ENCODE measurements at places on chromosomes 7 and 10. TPM values are rescaled to one million over a fixed set of nuclear protein-coding genes. Genes with fewer than 3 reads are reported as not detected.
A peak's percentile ranks its signal among the peaks of the same experiment; 100 is the strongest.

Gene SEMA3A
- not detected for total RNA-seq

Gene IDI2
- total RNA-seq = not detected

Gene AZGP1
- not detected for total RNA-seq

Gene CAV1
- not detected for total RNA-seq

Gene ACTR3C
- total RNA-seq = 5.1 TPM

Gene FEZF1
- not detected for total RNA-seq

Gene RNF133
- not detected for total RNA-seq

Gene PSD
- 2.1 TPM for total RNA-seq

Gene TACR2
- not detected for total RNA-seq

Gene CEP55
- 0.85 TPM for total RNA-seq

Gene VAX1
- not detected for total RNA-seq

Gene MACROH2A2
- 1.1 TPM for total RNA-seq

Gene GDF2
- not detected for total RNA-seq

DNA sequence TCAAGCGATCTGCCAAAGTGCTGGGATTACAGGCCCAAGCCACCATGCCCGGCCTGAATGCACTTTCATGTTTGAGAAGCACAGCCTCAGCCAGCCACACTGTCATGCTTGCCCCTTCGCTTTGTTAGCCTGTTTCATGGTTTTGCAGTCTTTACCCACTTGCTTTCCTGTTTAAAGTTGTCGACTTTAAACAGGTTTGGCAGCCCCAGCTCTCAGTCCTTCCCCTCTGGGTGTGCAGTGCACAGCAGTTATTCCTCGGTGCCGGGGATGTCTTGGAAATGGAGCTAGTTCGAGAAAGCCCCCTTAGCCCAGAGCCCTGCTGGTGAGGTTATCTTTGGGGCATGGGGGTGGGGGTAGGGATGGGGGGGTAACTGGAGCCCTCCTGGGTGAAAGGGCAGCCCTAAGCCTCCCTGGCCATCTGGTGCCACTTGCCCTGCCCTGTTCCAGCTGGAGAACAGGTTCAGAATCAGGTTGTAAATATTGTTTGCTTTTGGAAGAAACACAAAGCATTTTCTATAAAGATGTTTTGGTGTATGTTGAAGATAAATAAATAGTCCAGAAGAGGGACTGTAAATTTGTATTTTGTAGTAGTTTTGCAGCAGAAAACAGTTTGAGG, 14.8 kb downstream of the TSPAN14 start:
- H3K4me1 ChIP-seq = peaks cover 98% of the 10 kb centered on the region
- H3K27ac ChIP-seq = peak overlapping the region; percentile 53
- no peaks in the 10 kb centered on the region for H3K27me3 ChIP-seq
- H3K36me3 ChIP-seq = peaks cover 25% of the 10 kb centered on the region
- DNase-seq = peak; percentile 61

- no peak overlapping the region for H3K27ac ChIP-seq
- H3K4me1 ChIP-seq = no peaks in the 10 kb centered on the region
- DNase-seq = no peak
- H3K4me3 ChIP-seq = no peak overlapping the region
These were observed 22.3 kb downstream of the KIAA1217 start for GRCh38 chr10:24231200-24231599.

DNA sequence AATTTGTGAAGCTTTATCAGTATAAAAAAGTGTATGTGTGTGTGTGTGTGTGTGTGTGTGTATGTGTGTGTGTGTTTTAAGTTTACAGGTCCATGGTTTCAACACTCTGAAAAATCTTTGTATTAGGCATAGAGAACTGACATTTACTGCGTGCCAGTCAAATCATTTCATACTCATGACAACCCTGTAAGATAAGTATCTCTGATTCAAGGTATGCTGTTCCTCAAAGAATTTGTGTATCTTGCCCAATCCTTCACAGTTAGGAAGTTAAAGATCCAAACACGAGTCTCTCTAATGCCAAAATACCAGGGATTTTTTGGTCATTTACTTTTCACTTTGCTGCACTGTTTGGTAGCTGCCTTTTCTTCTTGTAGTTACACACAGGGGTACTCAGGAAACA, 1121.3 kb upstream of the AUTS2 start:
- no peaks in the 10 kb centered on the region for H3K27me3 ChIP-seq
- no peaks in the 10 kb centered on the region for H3K36me3 ChIP-seq
- no peak for DNase-seq
- H3K4me3 ChIP-seq = no peak overlapping the region
- H3K27ac ChIP-seq = no peak overlapping the region

GRCh38 chr10:71244431-71245419, 32.4 kb downstream of the UNC5B start:
- no peak overlapping the region for H3K27ac ChIP-seq
- no peak for DNase-seq
- no peak overlapping the region for H3K4me3 ChIP-seq
- H3K27me3 ChIP-seq = no peaks in the 10 kb centered on the region
- H3K4me1 ChIP-seq = no peaks in the 10 kb centered on the region

DNA sequence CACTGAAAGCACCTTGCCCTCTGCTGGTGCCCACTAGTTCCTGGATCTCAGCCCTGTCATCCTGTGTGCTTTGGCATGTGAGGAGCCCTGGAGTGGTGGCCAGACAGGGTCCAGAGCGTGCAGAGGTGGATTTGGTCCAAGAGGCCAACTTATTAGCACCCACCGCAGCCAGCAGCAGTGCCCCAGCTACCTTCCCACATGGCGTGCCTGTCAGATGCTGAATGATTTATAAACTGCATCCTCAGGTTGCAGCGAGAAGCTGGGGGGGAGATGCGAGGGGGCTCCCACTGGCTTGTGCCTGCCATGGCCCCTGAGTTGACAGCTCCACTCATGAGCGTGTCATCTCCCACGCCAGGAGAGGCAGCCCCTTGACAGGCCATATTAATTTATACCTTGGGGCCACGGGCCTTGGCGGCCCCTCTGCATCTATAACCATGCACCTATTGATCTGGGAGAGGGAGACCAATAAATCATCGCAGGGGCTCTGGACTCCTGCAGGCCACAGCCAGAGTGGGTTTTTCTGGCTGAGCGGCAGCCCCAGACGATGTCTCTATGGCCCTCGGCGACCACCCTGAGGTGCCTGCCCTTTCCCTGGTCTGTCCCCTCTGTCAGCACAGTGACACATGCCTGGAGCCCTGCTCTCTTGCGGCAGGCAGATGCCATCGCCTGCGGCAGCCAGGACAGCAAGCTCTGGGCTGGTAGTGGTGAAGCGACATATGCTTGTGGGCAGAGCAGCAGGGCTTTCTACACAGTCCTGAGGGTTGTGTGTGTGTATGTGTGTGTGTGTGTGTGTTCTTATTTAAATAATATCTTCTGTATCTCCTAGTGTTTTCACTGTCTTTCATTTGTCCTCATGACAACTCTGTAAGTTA, 120.8 kb downstream of the CDH23 start:
- H3K4me3 ChIP-seq = no peak overlapping the region
- DNase-seq = no peak
- H3K36me3 ChIP-seq = no peaks in the 10 kb centered on the region
- no peak overlapping the region for H3K27ac ChIP-seq

GRCh38 chr7:89826557-89826956, 327.7 kb upstream of the STEAP1 start:
- no peaks in the 10 kb centered on the region for H3K36me3 ChIP-seq
- H3K27ac ChIP-seq = no peak overlapping the region
- no peak overlapping the region for H3K4me3 ChIP-seq
- H3K4me1 ChIP-seq = no peaks in the 10 kb centered on the region

GRCh38 chr7:17910377-17910776, 29.9 kb downstream of the SNX13 start:
- no peaks in the 10 kb centered on the region for H3K27me3 ChIP-seq
- DNase-seq = no peak
- no peaks in the 10 kb centered on the region for H3K4me1 ChIP-seq
- H3K27ac ChIP-seq = no peak overlapping the region

GRCh38 chr10:14889318-14889717, 10.7 kb downstream of the SUV39H2 start:
- H3K36me3 ChIP-seq = no peaks in the 10 kb centered on the region
- H3K27me3 ChIP-seq = no peaks in the 10 kb centered on the region
- no peaks in the 10 kb centered on the region for H3K4me1 ChIP-seq
- H3K4me3 ChIP-seq = no peak overlapping the region
- DNase-seq = no peak
- H3K27ac ChIP-seq = no peak overlapping the region

GRCh38 chr7:113289140-113289740, 170.9 kb upstream of the SMIM30 start:
- H3K4me3 ChIP-seq = no peak overlapping the region
- H3K27me3 ChIP-seq = no peaks in the 10 kb centered on the region
- H3K4me1 ChIP-seq = no peaks in the 10 kb centered on the region
- no peak for DNase-seq
- no peaks in the 10 kb centered on the region for H3K36me3 ChIP-seq

- no peaks in the 10 kb centered on the region for H3K4me1 ChIP-seq
- H3K27me3 ChIP-seq = no peaks in the 10 kb centered on the region
- no peak for DNase-seq
These were observed 58.9 kb upstream of the PPP1R9A start for GRCh38 chr7:94848531-94848930.

GRCh38 chr7:128665057-128665456, 7.0 kb upstream of the GARIN1A start:
- no peaks in the 10 kb centered on the region for H3K27me3 ChIP-seq
- no peak overlapping the region for H3K4me3 ChIP-seq
- no peak overlapping the region for H3K27ac ChIP-seq
- H3K4me1 ChIP-seq = no peaks in the 10 kb centered on the region

DNA sequence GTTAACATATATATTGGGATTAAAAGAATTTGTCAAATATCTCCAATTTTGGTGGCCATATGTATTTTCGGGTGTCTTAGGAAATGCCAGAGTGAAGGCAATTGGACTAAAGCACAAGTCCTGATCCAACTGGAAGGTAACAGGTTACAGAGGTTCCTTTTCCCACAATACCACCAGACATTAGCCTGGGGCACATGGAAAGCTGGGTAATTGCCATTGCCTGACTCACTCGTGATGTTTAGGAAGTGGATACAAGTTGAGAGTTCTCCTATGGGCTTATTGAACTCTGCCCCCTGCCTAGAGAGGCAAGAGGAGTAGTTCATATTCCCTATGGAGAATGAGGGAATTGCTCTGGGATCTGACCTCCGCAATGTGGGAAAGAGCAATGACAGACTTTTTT, 5.7 kb downstream of the DNAH11 start:
- no peak for DNase-seq
- peaks cover 14% of the 10 kb centered on the region for H3K27me3 ChIP-seq
- peaks cover 3% of the 10 kb centered on the region for H3K4me1 ChIP-seq
- no peaks in the 10 kb centered on the region for H3K36me3 ChIP-seq

GRCh38 chr10:97673736-97674525, 13.1 kb downstream of the AVPI1 start:
- peaks cover 6% of the 10 kb centered on the region for H3K4me1 ChIP-seq
- no peak overlapping the region for H3K27ac ChIP-seq
- peaks cover 29% of the 10 kb centered on the region for H3K36me3 ChIP-seq
- no peak overlapping the region for H3K4me3 ChIP-seq
- no peaks in the 10 kb centered on the region for H3K27me3 ChIP-seq
- no peak for DNase-seq

DNA sequence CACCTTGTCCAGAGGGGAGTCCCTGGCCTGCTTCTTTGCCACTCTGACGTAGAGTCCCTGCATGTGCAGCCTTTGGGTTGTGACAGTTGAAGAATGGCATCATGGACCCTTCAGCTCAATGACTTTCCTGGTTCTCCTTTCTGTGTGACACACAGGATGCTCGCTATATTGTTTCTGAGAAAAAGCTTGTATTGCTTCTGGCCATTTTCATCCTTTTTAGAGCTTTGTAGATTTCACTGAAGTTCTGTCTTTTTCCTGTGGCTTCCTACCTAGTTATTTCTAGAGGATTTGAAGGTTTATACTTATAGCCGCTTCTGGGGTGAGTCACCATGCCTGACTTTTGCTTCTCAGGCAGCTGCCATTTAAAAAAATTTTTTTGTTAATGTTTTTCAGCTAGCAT, 27.0 kb downstream of the SND1 start:
- no peaks in the 10 kb centered on the region for H3K4me1 ChIP-seq
- H3K36me3 ChIP-seq = peaks cover 13% of the 10 kb centered on the region
- H3K27ac ChIP-seq = no peak overlapping the region
- no peak for DNase-seq
- no peaks in the 10 kb centered on the region for H3K27me3 ChIP-seq

- H3K4me1 ChIP-seq = no peaks in the 10 kb centered on the region
- no peaks in the 10 kb centered on the region for H3K27me3 ChIP-seq
- no peak for DNase-seq
- H3K36me3 ChIP-seq = no peaks in the 10 kb centered on the region
These were observed 156.7 kb downstream of the MBL2 start for GRCh38 chr10:52615756-52616394.

- no peaks in the 10 kb centered on the region for H3K27me3 ChIP-seq
- H3K4me3 ChIP-seq = no peak overlapping the region
- H3K36me3 ChIP-seq = no peaks in the 10 kb centered on the region
- DNase-seq = no peak
- H3K27ac ChIP-seq = no peak overlapping the region
These were observed 60.9 kb downstream of the C10orf90 start for GRCh38 chr10:126609566-126609965.

GRCh38 chr10:96991313-96991841, 159.3 kb downstream of the LCOR start:
- no peaks in the 10 kb centered on the region for H3K27me3 ChIP-seq
- H3K36me3 ChIP-seq = no peaks in the 10 kb centered on the region
- H3K4me3 ChIP-seq = no peak overlapping the region
- DNase-seq = no peak
- no peak overlapping the region for H3K27ac ChIP-seq

DNA sequence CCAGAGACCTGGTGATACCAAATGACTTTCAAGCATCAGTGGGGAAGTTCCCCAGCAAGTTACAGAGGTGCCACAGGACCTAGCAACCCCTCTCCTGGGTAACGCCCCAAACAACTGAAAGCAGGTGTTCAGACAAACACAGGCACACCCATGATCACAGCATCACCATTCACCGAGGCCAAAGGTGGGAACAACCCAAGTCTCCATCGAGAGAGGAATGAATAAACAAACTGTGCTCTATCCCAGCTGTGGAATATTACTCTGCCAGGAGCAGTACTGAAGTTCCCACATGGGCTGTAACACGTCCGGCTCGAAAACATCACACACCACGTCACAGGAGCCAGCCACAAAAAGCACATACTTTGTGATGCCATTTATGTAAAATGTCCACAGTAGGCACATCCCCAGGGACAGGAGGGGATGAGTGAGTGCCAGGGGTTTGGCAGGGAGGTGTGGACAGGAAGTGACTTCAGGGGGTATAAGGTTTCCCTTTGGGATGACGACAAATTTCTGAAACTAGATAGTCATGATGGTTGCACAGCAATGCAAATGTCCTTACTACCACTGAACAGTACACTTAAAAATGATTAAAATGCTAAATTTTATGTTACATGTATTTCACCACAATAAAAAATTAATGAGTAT, 222.8 kb downstream of the TNS3 start:
- no peak overlapping the region for H3K27ac ChIP-seq
- no peak overlapping the region for H3K4me3 ChIP-seq
- no peaks in the 10 kb centered on the region for H3K27me3 ChIP-seq
- H3K4me1 ChIP-seq = no peaks in the 10 kb centered on the region
- no peaks in the 10 kb centered on the region for H3K36me3 ChIP-seq
- no peak for DNase-seq

- no peaks in the 10 kb centered on the region for H3K4me1 ChIP-seq
- no peak overlapping the region for H3K27ac ChIP-seq
- H3K4me3 ChIP-seq = no peak overlapping the region
- H3K27me3 ChIP-seq = no peaks in the 10 kb centered on the region
These were observed 295.4 kb upstream of the FZD1 start for GRCh38 chr7:90968871-90969270.
